ENCODE measurements at places on chromosomes 1 and 21. TPM values are rescaled to one million over a fixed set of nuclear protein-coding genes. Genes with fewer than 3 reads are reported as not detected.

DNA sequence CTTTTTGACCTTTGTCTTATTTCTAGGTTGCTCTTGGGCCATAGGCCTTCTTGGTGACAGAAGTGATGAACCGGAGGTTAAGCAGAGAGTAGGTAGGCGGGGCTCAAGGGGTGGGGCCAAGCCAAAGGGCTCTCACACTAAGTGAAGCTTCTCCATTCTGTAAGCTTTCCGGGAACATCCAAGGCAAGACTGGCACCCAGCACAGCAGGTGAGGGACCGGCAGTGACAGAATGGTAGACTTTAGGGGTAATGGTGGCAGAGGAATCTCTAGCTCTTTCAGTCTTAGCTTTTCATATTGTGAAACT is at the start of gene TNFAIP8L2:
Gene TNFAIP8L2, plus strand, starts transcription at position 135 of the 305 bp plus-strand sequence. CDS start 2,049 bp downstream, outside the sequence.
- DNase-seq, result no peak

- no peak for DNase-seq
Observed at GRCh38 chr1:231207437-231207836, 33.6 kb upstream of the GNPAT start.

DNA sequence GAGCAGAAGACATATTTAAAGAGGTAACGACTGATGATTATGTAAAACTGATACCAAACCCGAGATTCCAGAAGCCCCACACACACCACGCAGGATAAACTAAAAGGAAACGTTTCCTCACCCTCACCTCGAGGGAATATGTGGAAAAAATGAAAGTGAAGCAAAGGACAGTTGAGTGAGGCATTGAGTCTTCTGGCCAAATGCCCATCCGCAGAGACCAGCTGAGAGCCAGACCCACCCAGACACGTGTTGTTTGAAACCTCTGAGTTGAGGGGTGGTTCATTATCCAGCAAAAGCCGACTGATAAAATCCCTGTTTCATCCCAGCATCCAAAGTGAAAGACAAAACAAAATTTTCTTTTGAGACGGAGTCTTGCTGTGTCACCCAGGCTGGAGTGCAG is 29.6 kb upstream of the PCBP3 start:
- no peak for DNase-seq

GRCh38 chr1:51192213-51192843 is 43.7 kb upstream of the RNF11 start:
- DNase-seq, result peak; percentile 40

DNA sequence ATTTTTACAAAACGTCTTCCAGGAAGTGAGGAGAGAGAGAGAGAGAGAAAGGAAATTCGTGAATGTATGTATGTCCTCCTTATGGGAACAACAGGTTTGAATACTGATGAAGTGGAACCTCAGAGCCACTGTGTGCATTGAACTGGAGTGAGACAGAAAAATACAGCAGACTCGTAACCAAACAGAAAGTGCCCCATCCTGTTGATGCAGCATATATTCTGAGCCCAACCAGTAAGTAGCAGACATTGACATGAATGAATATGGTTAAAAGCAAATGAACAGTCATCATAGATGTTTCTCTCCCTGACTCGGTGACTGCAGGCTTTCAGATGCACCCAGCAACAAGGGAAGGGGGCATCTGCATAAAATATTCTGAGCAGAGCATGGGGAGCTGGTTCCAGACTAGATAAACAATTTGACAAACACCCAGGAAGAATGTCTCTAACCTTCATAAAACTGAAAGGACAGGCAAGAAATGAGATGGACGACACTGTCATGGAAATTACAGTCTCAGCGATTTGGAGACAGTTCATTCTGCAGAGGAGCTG is 471.0 kb upstream of the PBX1 start:
- DNase-seq, result no peak

DNA sequence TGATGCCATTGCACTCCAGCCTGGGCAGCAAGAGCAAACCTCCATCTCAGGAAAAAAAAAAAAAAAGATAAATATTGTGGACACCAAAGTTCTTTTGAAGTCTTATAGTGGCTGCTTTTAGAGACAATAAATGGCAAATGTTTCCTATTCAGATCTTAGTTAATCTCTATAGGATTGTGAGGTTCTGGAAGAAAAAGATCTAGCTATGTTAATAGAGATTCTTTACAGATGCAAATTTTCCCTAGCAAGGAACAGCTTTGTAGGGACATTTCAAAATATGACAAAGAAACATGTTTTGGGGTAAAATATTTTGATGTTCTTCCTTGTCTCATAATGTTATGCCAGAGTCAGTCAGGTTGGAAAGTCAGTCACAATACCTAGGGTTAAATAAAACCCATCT is 24.5 kb upstream of the RCC2 start:
- no peak for DNase-seq

GRCh38 chr21:42983103-42983502 is 8.7 kb downstream of the PKNOX1 start:
- DNase-seq, result no peak

The VANGL2 gene
- 8.0 TPM for total RNA-seq

The HSF2BP gene
- total RNA-seq, result 4.1 TPM

The FNDC5 gene
- total RNA-seq, result not detected
